ENCODE measurements at places on chromosomes 7 and 10. TPM values are rescaled to one million over a fixed set of nuclear protein-coding genes. Genes with fewer than 3 reads are reported as not detected.

The CYP2E1 gene
- 1.7 TPM for total RNA-seq

The CRPPA gene
- 0.78 TPM for total RNA-seq

The DDX56 gene
- total RNA-seq: 45.0 TPM

The FAM13C gene
- total RNA-seq: 1.9 TPM

The TMEM176A gene
- not detected for total RNA-seq

The OR2A14 gene
- total RNA-seq: not detected

The TEX47 gene
- not detected for total RNA-seq

The ZNF425 gene
- 1.6 TPM for total RNA-seq

The FAM171A1 gene
- 25.1 TPM for total RNA-seq

All from epithelial cell of alveolus of lung (primary cell).